AG09309 (cell line): ENCODE measurements at places on chromosomes 3 and 15.

- no peak for DNase-seq
Measured at GRCh38 chr15:34124651-34125050, 22.8 kb downstream of the PGBD4 start.

DNA sequence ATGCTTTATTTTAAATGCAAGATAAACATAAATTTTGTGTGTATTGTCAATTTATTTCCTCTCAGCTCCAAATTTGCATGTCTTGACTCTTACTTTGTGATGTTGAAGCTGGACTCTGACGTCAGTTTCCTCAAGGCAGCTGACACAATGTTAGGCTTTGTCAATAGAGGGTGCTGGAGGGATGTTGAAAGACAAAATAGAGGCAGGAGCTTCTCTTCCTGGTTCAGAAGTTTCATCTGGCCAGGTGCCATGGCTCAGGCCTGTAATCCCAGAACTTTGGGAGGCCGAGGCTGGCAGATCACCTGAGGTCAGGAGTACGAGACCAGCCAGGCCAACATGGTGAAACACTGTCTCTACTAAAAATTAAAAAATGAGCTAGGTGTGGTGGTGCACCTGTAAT lies 408.6 kb downstream of the GBE1 start:
- DNase-seq, result no peak

- no peak for DNase-seq
Measured at GRCh38 chr15:81074773-81075172, 59.3 kb upstream of the CFAP161 start.

DNA sequence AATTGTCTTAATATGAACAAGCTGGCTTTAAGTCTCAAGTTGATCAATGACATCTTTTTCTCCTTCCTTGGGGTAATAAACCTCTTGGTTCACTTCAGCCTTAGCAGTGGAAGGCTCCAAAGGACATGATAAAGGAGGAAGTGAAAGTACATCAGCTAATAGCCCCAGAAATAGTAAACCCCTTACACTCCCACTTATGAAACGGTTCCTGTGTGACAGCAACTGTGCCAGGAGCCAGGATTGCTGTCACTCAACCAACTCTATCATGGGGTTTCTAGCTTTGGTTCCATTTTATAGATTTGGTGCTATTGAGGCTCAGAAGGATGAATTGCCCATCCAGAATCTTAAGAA lies 216.7 kb downstream of the ABHD5 start:
- no peak for DNase-seq

DNA sequence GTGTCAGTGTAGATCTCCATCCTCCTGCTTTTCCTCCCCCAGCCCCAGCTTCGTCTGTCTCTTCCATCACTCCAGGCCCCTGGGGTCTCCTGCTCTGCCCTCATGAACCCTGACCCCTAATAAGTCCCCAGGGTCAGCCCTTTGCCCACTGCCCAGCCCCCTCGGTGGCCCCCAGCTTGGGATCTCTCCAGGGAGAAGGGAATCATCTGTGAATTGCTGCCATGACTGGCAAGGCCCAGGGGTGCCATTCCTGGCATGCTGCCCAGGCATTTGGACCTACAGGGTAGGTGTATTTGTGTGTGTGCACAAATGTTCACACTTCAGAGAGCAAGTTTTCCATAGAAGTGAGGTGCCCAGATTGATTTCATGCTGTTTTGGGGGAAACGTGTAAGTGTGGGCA lies 5.9 kb upstream of the TBC1D21 start:
- no peak for DNase-seq

DNA sequence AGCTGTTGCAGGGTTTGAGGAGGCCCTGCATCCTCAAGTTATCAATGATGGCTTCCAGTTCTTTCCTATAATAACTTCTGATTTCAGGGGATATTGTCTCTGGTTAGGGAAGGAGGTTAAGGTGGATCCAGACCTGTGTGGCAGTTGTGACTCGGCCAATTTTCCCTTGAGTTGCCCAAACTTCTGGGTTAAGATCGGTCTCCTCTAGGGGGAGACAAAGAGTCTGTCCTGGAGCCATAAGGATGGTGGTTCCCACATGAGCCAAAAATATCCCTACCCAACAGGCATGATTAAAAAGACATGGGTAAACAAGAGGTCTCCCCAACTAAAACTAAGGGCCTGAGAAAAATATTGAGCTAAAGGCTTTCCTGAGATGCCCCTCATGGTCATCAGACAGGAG lies 227.5 kb upstream of the MDFIC2 start:
- no peak for DNase-seq

DNA sequence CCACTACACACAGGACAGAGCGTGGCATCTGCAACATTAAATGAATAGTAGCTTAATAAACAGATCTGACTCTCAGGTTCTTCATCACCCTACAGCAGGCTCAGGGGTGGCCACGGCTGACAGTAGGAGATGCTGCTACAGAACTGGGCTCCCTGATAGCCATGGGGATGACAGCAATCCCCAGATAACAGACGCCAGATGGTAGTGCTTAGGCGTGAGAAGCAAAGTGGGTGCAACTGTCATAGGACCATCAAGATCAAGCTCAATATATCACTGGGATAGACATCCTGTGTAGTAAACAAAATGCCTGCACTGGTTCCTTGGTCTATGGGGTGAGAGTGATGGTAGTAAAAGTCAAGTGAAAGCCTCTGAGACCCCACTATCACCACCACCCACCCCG lies 2.6 kb upstream of the TPRA1 start:
- DNase-seq, result no peak

GRCh38 chr3:122100591-122101463 lies 45.7 kb downstream of the CD86 start:
- DNase-seq, result no peak

DNA sequence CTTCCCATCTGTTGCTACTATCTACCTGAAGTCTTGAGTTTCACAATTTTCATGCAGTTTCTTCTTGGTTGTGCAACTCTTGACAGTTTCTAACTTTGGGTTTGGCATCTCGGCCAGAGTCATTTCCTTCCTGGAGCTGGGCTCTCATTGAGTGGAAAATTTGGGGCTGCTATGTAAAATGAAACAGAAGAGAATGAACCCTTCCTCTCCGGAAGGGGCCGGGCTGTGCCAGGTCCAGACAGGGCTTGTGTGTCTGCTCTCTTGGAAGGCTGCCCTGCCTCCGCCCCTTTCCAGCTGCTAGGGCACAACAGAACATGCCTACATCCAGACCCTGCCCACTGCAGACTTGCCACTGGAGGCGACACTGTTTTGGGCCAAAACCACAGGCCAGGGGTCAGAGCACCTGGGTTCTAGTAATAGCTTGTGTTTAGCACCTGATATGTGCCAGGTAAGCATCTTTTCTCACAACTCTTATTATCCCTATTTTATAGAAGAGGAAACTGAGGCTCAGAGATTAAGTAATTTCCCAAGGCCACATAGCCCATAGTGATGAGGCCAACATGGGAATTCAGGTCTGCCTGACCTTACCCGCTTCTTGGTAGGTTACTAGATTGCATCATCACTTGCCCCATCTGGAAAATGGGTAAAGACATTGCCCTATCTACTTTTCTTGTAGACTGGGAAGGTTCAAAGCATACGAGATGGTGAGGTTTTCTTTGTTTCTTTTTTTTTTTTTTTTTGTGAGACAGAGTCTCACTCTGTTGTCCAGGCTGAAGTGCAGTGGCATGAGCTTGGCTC lies 25.0 kb downstream of the IRAK2 start:
- DNase-seq, result no peak

- no peak for DNase-seq
Measured at GRCh38 chr3:13268120-13268519, 152.0 kb downstream of the NUP210 start.

- DNase-seq, result no peak
Measured at GRCh38 chr3:42685891-42686820, 819 bp downstream of the KLHL40 start.

GRCh38 chr3:8909160-8909559 lies 54.1 kb downstream of the RAD18 start:
- DNase-seq, result no peak

GRCh38 chr15:75928680-75929608 lies 25.3 kb downstream of the FBXO22 start:
- DNase-seq, result no peak

DNA sequence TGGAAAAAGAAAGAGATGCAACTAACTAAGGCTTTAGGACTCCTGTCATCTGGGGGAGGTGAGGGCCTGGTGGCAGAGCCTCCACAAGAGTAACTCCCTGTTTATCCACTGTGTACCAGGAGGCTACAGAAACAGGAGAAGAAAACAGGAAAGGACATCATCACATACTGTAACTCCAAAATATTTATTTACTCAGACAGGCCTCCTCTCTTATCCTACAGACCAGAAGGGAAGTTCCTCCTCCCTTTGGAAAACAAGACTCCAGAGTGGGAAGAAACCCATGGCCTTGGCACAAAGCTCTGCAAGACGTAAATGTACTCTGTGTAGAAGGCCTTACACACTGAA lies 40.1 kb upstream of the AKAP13 start:
- DNase-seq, result no peak

- DNase-seq, result no peak
Measured at GRCh38 chr15:47961401-47962090, 159.2 kb upstream of the SLC24A5 start.

DNA sequence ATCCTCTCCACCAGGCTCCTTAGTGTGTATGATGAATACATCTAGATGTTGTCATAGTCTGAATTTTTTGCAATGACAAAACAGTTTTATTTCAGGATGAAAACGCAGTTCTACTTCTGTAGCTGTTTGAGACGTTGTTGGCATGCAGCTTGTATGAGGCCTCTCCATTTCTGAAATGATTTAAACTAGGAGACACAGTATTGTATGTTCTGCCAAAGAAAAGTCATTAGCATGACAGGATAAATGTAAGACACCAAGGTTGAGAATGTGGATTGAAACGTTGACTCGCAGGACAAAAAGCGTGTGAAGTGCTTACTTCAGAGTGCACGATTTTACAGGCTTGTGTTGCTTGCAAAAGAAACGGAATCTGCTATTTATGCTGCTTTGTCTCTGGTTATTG lies 35.3 kb downstream of the ABHD17C start:
- DNase-seq, result no peak

GRCh38 chr3:45180899-45181298 lies 34.7 kb upstream of the CDCP1 start:
- DNase-seq, result no peak

DNA sequence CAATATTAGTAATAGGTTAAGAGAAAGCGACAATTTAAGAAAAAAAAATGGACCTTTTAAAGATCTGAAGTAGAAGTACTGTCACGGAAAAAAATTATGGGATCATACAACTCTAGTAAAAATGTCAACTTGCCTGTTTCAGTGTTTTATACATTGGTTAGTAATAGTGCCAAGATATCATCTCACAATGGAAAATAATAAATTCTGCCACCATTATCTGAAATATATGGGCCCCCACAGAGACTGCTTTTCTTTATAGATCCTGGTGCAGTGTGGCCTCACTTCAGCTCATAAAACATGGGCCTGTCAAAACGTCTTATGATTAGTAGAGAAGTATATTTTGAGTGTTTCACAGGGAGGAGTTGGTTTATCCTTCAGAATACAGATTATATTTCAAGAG lies 266.3 kb upstream of the EPHA6 start:
- no peak for DNase-seq

DNA sequence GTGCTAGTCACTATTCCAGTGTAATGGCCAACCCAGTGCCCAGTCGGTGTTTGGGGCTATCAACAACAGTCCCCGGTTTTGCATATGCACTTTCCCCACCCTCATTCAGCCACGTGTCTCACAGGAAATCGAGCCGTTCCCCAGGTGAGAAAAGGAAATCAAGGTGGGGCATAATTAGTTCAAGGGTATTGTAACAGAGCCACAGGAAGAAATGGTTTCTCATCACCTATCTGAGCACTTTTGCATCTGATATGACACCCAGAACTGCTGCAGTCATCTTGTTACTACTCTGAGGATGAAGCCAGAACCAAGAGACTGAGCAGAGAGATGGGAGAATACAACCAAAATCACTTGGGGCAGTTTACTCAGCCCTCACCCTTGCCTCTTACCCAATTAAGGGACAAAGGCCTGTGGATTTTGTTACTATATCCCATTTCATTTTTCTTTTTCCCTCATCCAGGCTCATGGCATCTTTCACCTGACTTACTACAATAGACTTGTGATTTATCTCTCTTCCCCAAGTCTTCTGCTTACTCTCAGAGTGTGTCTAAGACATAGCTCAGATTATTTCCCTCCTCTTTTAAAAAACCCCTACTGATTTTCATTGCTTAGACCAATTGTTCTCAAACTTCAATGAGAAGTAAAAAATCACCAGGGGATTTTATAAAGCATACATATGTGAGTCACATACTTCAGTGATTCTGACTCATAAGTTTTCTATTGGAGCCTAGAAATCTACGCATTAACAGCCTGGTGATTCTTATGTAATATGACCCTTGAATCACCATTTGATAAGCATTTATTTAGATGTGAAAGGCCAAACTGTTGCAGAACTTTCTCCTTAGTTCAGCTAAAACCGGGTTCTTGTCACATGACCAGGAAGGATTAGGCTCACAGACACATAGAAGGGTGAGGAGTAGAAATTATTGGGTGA lies 40.5 kb downstream of the TRAT1 start:
- DNase-seq, result peak; percentile 3

DNA sequence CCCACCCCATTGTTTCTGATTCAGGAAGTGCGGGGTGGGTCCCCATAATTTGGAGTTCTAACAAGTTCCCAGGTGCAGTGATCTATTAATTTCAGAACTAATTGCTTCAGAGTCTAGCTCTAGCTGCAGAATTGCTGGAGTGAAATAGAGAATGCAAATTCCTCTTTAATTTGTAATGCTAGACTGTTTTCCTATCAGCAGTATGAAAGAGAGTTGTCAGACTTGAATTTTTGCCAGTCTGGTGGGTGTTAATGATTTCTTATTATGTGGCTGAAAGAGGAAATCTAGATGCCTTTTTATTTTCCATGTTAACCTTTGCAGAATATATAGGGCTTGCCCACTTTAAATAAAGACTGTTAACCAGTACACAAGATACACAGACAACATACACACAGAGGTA lies 23.7 kb downstream of the APH1B start:
- no peak for DNase-seq

GRCh38 chr3:11212299-11212608 lies 58.0 kb downstream of the HRH1 start:
- no peak for DNase-seq

GRCh38 chr3:13564751-13565560 lies 16.0 kb downstream of the FBLN2 start:
- DNase-seq, result no peak

DNA sequence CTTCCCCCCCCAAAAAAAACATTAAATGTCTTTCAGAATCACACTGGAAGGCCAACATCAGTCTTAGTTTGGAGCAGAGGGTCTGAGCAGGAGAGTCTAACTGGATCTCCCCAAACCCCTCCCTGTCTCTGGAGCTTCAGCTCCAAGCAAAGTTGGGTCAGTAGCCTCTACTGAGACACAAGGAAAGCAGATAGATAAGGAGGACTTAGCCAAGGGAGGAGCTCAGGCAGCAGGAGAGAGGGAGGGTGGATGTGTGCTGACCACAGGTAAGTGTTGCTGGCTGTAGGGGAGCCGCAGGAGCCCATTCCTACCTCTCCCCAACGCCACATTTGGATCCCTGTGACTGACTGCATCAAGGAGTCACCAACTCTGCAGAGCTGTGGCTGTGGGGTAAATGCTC lies 7.0 kb downstream of the PLCB2 start:
- DNase-seq, result no peak

DNA sequence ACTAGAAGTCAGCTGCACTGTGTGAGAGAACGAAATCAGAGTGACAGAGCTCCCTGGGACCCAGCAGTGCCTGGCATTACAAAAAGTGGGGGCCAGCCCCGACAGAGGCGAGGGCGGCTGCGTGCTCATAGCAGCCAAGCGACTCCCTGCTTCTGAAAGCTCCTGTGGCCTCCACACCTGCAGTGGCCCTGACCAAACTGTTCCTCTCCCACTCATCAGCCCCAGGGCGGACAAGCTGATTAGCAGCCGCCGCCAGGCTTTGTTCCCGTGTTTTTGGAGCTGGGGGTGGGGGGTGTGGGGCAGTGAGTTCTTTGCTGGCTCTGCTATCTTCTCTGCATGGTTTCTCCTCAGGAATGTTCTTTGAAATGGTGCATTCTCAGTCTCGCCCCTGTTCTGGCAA lies 58.1 kb downstream of the DGKG start:
- no peak for DNase-seq
